ENCODE measurements at places on chromosomes 3 and 15.

- no peak for DNase-seq
These were observed 31.8 kb downstream of the ADAMTS17 start for GRCh38 chr15:100310041-100310405.

GRCh38 chr3:45705839-45706808 lies 16.9 kb downstream of the SACM1L start:
- DNase-seq, result no peak

DNA sequence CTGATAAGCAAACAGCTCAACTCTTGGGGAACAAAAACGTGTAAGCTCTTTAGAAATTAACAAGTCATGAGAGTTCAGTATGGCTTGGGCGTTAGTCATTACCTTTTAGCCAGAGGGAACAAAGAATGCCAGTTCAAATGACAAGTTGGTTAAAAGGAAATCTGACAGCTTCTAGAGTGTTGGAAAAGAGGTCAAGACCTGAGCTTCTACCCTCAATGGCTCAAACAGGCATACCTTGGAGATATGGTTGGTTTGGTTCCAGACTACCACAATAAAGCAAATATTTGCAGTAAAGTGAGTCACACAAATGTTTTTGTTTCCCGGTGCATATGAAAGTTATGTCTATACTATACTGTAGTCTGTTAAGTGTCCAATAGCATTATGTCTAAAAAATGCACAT lies 136.1 kb downstream of the CACNA1D start:
- no peak for DNase-seq

GRCh38 chr15:78925076-78925624 lies 19.7 kb downstream of the CTSH start:
- no peak for DNase-seq

- no peak for DNase-seq
These were observed 68.2 kb upstream of the VGLL4 start for GRCh38 chr3:11711876-11712275.

- no peak for DNase-seq
These were observed 5.5 kb upstream of the ZNF35 start for GRCh38 chr3:44643024-44643423.

DNA sequence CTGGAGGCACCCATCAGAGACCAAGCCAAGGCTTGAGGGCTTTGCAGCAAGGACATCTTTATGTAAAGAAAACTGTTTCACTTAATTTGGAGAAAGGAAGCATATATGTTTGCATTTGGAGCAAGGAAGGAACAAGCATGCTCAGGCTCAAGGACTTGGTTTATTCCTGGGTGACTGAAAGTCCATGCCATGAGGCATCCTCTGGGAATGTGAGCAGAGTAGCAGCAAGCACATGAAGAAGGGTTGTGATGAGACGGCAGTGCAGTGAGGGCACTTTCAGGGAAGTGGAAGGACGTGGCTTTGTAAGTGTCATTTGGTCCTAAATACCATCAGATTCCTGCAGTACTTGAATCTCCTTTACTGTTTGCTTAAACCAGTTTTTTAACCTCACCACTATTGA lies 26.8 kb downstream of the POLG start:
- DNase-seq, result no peak

DNA sequence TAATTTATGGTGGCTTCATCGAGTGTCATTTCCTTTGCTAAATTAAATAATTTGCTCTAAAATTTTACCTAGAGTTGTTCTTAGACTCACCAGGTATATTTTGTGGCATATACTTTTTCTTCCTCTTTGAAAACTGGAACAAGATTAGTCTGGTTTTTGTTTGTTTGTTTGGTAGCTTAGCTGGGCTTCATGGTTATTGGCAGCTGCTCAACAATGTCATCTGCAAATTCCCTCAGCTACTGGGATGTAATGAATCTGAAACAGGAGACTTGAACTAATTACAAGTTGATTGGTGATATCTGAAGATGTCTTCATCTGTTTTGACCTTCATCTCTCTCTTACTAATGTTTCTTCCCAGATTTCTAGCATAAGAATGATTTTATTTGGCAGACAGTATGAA lies 270.5 kb upstream of the P2RY1 start:
- no peak for DNase-seq

GRCh38 chr3:174529298-174529697 lies 329.8 kb upstream of the NAALADL2 start:
- DNase-seq, result no peak

DNA sequence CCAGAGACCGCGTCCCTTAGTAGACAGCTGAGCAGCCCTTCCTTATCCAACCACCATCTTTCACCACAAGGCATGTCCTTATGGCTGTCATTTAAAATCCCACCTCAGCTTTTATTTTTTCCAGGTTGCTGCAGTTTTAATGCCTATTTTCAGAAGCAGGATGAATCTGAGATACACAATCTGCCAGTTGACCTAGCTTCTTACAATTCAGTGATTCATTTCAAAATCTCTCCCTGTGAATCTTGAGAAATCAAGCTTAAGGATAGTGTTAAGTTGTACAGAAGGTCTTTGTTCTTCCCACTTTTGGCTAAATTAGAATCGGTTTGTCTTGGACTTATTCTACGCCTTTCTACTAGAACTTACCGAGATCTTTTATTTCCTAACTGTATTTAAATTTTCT lies 522.3 kb upstream of the CFAP20DC start:
- DNase-seq, result no peak

DNA sequence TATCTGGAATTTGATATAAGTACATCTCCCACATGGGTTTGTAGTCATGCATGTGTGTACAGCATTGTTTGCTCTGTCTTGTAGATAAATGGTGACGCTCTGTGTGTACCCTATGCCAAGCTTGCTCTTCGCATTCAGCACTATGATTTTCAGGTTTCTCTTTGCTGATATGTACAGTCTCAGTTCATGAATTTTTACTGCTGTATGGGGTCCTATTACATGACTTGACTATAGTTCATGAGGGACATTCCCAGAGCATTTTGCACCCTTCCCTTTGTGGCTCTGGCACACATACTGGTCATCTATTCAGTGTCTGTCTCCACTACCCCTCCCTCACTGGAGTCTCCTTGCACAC lies 132.7 kb downstream of the EEFSEC start:
- no peak for DNase-seq

DNA sequence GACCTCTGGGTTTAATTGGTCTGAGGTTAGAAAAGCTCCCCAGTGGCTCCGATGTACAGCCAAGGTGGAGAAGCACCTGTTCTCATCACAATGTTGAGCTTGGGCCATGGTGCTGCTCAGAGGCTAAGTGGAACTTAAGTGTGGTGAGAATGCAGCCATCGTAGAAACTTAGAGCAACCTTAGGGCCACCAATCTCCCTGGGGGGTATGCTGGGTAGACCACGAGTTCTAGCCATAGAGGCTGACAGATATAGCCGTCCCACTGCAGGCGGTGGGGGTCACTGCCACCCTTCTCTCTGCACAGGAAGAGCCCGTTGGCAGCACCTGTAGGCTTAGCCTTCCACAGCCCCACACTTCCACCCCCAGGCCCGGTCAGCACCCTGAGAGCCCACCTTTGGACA lies 38.0 kb downstream of the MGLL start:
- DNase-seq, result no peak

DNA sequence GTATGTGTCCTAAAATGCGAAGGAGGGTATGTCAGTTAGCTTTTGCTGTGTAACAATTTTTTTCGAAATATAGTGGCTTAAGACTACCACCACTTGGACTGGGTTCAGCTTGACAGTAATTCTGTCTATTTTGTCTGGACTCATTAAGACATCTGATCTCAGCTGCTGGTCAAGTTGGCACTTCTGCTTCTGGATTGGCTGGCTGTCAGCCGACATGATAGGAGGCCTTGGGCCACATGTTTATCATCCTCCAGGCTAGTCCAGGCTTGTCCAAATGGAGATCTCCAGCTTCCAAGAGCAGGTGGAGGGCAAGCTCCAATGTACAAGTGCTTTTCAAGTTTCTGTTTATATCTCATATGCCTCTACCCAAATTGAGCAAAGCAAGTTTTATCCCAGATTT lies 95.9 kb downstream of the GALK2 start:
- DNase-seq, result no peak
